ENCODE measurements at places on chromosomes 2 and 18.

- DNase-seq: no peak
Measured at GRCh38 chr18:49794743-49795142, 18.6 kb downstream of the ACAA2 start.

- no peak for DNase-seq
Measured at GRCh38 chr2:224890372-224890771, 151.9 kb downstream of the DOCK10 start.

- no peak for DNase-seq
Measured at GRCh38 chr18:32798209-32798960, 25.6 kb upstream of the KLHL14 start.

DNA sequence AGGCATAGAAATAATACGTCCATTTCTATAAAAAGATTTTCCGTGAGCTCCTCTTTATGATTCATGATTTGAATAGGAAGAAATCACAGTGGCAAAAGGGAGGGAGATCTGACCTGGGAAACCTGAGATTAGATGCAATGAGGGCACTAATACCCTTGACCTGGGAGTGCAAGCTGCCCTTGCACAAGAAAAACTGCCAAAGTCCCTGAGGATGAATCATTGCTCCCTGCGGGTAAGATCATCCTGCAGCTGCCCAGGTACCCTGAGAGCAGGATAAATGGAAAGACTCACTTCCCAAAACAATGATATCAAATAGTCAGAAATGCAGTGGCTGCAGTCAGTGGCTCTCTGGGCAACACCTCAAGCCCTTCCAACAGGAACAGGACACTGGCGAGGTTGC, 11.6 kb downstream of the FHL2 start:
- DNase-seq: no peak

GRCh38 chr2:152657043-152657442, 60.2 kb downstream of the PRPF40A start:
- DNase-seq: no peak

DNA sequence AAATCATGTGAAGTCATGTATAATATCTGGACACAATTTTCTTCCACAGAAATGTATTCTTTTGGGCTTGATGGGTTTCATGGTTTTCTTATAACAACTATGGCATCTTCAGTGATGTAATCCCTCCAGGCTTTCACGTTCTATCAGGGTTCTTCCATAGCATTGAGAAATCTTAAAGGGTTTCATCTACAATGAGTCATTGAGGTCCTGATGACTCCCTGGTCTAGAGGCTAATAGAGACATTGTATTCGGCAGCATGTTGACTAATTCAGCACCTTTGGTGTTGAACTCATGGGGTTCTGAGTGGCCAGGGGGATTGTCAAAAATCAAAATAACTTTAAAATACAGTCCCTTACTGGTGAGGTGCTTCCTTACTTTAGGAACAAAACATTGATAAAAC, 614.0 kb upstream of the CRIM1 start:
- DNase-seq: no peak

- no peak for DNase-seq
Measured at GRCh38 chr2:160294339-160294803, 94.3 kb upstream of the ITGB6 start.

- DNase-seq: no peak
Measured at GRCh38 chr2:227301523-227301922, 23.5 kb upstream of the MFF start.

DNA sequence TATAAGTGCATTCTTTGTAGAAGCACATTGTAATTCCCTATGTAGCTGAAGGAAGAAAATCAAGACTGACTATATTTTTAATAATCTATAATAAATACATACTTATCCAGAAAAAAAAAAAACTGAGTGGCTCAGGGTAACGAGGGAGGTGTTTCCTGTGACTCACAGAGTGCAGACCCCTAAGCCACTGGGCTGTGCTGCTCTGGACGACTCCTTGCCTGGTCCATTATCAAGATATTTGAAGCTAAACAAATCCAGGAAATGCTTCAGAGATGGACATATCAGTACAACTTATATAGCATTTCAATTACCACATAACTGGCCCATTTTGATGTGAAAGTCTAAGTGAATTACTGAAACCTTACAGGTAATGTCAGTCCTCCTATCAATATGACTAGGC, 80.6 kb downstream of the PIGN start:
- no peak for DNase-seq

DNA sequence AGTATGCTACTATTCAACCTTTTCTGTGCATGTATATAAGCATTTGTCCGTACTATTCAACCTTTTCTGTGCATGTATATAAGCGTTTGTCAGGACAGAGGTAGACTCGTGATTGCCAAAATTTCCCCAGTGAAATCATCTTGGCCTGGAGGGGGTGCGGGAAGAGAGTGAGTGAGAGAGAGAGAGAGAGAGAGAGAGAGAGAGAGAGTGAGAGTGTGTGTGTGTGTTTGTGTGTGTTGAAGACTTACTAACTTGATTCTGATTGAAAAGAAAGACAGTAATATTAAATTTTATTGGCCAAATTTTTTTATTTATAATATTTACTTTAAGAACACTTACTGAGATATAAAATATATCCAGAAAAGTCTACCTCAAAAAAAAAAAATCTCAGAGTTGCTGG, 19.1 kb downstream of the FAM117B start:
- no peak for DNase-seq

DNA sequence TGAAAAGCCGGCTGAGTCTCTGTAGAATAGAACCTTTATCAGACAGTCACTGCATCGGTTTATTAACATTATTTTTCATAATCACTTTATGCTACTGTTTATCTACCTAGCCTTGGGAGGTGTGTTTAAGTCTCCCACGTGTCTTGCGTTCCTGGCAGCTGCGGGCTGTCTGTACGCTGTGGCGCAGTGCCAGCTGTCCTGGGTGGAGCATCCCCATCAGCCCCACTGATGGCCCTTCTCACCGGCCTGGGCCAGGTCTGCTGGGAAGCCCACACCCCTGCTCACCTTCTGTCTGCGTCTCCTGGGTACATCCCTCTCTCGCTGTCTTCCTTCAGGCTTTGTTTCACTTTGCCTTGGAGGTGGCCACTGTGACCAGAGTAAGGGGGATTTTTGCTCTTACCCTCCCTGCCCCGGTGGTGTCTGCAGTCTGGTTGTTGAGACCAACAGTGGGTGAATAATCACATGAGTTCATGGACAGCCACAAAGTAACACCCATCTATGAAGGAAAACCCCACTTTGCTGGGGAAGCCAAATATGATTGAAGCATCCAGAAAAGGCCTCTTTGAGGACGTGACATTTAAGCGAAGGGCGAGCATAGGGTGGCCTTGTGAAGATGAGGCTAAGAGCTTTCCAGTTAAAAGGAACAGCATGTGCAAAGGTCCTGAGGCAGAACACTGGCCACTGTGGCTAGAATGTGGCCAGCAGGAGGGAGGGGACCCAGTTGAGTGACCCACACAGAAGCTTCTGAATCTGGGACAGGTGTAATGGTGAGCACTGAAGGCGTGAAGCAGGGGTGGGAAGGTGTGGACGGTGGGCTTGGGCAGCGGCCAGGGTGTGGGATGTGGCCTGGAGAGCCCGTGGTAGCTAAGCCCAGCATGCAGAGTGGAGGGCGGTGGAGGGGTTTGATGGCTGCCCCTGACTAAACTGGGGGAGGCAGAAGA, 41.7 kb downstream of the RAMP1 start:
- DNase-seq: no peak

DNA sequence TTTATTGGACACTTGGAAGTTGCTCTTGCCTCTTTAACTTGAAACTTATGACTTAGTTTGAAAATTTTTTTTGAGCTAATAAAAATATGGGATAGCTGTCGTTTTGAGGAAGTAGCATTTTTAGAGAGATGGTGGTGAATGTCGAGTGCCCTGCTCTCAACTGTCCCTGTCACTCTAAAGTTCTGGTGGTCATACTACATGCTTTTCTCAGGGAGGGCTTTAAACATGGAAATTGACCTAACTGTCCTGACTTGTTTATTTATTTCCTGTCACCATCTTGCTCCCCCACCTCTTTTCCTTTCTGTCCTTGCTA, 16.0 kb downstream of the CEP192 start:
- DNase-seq: no peak

GRCh38 chr2:120451334-120451733, 105.4 kb downstream of the INHBB start:
- no peak for DNase-seq

- no peak for DNase-seq
Measured at GRCh38 chr2:101360232-101360631, 27.1 kb downstream of the CREG2 start.

DNA sequence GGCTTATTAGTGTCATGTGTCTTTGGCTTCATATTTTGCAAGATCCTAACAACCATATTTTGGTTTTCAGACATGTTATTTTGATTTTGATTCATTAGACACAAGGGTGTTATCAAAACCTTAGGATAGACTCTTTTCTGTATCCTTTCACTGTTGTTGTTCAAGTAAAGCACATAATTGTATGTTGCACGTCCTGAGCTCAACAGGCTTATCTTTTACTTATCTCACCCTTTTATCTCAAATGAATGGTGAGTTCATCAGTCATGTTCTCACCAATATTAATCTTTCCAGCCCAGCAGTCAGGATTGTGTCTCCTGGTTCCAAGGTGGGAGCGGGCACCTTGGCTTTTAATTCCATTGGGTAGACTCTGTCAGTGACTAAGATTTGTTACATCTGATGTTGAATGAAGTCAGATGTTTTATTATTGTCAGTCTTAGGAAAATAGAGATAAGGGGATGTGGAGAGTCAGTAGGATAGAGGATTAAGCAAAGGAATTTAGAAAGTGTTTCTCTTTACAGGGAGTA, 11.9 kb downstream of the GPN1 start:
- DNase-seq: no peak

DNA sequence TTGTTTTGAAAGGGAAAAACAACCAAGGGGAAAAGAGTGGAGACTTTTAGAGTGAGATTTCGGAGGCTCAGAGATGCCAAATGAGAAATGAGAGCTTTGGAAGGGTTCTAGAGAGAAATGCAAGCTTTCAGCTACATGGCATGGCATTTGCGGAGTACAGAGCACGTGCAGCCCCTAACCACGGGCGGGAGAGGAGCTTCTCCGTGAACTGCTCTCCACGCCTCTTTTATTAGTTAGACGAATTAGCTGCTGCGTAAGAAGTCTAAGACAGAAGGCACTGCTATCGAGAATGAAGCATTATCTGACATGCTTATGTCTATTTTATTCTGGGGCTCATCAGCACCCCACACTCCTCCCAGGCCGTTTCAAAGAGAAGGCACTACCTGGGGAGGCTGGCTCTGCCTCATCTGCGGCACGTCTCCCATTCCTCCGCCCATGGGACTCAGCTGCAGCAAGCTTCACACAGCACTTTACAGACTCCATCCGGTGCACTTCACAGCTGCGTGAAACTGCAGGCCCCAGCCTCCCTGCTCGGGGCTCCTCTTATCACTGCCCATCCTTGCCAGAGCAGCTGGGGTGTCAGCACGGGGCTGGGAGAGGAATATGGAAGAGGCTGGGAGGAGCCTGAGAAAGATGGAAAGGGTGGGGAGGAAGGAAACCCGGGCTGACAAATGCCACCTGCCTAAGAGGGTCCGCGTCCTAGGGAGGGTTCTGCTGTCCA, 207.3 kb upstream of the APCDD1 start:
- DNase-seq: no peak

DNA sequence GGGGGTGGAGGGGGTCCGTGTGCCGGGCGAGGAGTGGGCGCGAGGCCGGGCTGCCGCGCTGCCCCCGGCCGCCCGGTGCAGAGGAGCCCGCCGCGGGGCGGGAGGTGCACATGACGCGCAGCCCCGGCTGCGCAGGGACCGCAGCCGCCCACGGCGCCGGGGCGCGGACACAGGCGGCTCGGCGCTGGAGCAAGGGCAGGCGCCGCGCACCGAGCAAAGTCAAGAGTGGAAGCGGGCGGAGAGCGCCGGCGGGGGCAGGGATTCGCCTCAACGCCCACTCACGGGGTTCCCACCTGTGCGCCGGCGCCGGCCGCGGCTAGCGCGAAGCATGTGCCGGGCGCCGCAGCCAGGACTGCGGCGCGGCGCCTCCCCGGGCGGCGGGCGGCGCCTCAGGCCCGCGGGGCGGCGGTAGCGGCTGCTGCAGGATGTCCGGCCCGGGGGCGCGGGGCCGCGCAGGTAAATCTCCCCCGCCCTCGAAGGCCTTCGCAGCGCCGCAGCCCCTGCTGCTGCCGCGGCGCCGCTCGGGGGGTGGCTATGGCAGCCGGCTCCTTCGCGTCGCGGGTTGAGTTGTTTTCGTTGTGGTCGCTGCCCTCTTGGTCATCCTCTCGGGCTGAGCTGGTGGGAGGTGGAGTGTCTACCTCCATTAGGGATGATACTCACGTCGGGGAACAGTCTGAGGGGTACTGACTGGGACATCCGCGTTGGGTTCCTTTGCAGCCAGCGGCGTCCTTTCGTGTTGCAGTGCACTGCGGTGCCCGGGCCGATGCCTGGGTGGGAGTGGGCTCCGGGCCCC, 216.3 kb upstream of the DTNA start:
- peak; percentile 30 for DNase-seq

- no peak for DNase-seq
Measured at GRCh38 chr2:99238599-99238998, 16.9 kb downstream of the LYG2 start.

- DNase-seq: no peak
Measured at GRCh38 chr2:74740741-74741431, 86.8 kb downstream of the SEMA4F start.

- no peak for DNase-seq
Measured at GRCh38 chr2:153873052-153874048, 1.6 kb downstream of the GALNT13 start.

DNA sequence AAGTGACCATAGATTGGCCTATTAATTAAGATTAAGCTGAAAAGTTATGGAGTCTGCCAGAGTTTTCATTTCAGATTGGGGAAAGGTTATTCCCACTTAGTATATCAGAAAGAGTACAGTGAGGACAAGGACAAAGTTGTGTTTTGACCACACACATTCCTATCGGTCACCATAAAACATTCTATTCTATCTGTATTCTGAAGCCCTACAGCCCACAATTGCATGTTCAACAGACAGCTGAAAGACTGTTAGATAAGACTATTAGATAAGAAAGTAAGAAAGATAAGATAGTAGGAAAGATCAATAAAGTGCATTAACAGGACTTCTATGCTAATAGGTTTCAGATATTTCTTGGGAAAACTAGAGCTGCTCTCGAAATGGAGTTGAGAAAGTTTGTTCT, 26.7 kb upstream of the ACYP2 start:
- DNase-seq: no peak

DNA sequence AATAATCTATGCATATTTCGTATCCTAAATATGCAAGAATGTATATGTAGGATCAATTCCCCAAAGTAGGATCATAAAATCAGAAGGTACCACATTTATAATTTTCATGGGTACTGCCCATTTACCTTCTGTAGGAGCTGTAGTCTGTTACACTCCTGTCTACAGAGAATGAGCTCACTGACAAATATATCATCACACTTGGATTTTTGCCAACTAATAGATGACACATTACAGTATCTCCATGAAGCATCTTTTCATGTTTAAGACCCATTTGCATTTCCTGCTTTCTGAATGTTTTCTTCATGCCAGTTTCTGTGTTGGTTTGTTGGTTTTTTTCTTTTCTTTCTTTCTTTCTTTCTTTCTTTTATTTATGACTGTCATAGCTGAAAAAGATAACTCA, 70.9 kb upstream of the EML6 start:
- no peak for DNase-seq

- DNase-seq: no peak
Measured at GRCh38 chr18:49464718-49465598, 4.5 kb upstream of the DYM start.
